ENCODE measurements at places on chromosomes 4 and X. TPM values are rescaled to one million over a fixed set of nuclear protein-coding genes. Genes with fewer than 3 reads are reported as not detected.

GRCh38 chr4:69600013-69600412 is 39.4 kb downstream of the UGT2A2 start:
- H3K4me3 ChIP-seq = no peak overlapping the region
- no peaks in the 10 kb centered on the region for H3K4me1 ChIP-seq
- DNase-seq = no peak
- no peak overlapping the region for H3K27ac ChIP-seq
- no peaks in the 10 kb centered on the region for H3K27me3 ChIP-seq

- no peak for DNase-seq
- peaks cover 9% of the 10 kb centered on the region for H3K4me1 ChIP-seq
- no peaks in the 10 kb centered on the region for H3K27me3 ChIP-seq
Observed at GRCh38 chrX:129830494-129830893, 13.2 kb downstream of the ZDHHC9 start.

GRCh38 chr4:27350161-27350560 is 489.5 kb downstream of the STIM2 start:
- H3K27ac ChIP-seq = no peak overlapping the region
- no peaks in the 10 kb centered on the region for H3K4me1 ChIP-seq
- H3K36me3 ChIP-seq = no peaks in the 10 kb centered on the region

GRCh38 chr4:53605783-53606182 is 14.5 kb upstream of the LNX1 start:
- H3K4me3 ChIP-seq = no peak overlapping the region
- no peaks in the 10 kb centered on the region for H3K4me1 ChIP-seq
- no peak for DNase-seq

The MTNR1A gene
- not detected for total RNA-seq
